ENCODE measurements at places on chromosomes 1 and 21.

DNA sequence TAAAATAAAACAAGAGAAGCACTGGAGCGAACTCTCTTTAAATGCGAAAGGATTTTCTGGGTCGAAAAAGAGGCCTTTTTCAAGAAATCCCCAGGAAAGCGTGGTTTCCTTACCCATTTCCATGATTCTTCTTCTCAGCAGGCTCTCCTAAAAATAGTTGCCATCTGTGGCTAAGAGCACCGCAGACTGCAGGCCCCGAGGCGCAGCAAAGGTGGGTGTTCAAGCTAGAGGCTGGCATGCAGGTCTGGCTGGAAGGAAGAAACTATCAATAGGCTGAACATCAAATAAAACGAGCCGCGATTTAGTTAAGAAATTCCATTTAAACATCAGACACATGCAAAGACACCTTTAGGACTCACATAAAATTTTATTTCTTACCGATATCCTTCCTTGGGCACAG is 135.1 kb downstream of the ADAMTS1 start:
- no peak for DNase-seq

- no peak for DNase-seq
These were observed 53.6 kb upstream of the A3GALT2 start for GRCh38 chr1:33374336-33375105.

DNA sequence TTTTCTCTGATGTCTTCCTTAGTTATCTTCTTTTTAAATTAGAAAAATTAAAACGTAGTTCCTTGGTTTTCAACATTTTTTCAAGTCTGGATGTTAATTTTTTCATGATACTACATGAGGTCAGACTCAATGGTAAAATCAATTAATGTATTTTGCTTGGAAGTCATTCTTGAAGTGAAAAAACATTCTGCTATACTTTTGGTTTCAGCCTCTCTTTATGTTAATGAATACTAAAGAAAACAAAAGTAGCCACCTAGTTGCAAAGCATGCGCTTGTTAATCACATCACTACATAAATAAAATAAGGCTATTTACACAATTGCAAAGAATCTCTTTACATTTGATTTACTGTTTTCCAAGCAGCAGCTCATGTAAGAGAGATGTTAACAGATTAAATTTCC is 170.4 kb downstream of the LIPI start:
- DNase-seq: no peak

DNA sequence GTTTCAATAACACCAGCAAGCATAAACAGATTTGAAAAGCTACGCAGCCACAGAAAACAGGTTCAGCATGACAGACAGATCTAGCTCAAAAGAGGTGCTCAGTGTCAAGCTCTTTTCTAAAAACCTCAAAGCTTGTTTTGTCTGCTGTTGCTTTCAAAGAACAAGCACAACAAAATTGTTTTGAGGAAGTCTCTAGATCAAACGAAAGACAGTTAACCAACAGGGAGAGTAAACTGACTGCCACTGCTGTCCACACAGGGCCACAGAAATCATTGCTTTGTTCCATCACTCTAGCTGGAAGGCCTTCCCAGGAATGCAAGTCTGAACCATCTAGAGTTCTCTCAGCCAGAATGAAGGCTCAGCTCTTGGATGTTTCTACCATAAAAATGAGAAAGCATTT is 12.8 kb downstream of the APP start:
- no peak for DNase-seq

DNA sequence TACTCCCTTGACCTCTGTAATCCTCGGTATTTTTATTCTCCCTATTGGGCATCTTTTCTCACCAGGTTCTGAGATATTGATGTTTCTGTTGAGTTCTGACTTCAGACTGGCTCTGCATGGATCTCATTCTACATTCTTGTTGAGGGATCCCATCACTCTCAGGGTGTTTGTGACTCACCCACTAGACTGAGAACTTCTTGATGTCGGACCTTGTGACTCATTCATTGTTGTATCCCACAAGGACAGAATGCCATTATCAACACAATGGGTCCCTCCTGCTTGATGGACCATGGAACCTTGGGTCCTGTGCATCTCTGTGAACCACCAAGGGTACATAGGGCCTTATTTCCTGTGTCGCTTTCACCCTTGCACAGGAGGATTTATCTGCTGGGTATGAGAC is 174.1 kb downstream of the PBX1 start:
- no peak for DNase-seq

DNA sequence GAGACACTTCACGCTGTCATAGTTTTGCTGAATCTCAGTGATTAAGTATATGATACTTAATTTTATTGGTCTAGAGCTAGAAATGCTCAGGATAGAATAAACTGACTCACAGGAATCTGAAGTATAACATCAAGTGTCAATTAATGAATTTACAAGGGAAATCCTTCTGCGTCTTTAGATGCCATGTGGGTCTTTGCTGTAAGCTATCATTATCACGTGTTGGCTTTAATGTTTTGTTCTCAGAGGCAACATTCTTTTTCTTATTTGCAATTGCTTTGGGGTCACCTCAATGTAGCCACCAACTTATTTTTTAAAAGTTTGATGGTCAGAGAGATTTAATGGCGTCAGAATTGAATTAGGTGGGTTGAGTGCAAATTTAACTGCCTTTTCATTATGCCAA is 680.1 kb upstream of the PTBP2 start:
- DNase-seq: no peak

GRCh38 chr21:35563885-35564451 is 496.4 kb downstream of the SETD4 start:
- no peak for DNase-seq

DNA sequence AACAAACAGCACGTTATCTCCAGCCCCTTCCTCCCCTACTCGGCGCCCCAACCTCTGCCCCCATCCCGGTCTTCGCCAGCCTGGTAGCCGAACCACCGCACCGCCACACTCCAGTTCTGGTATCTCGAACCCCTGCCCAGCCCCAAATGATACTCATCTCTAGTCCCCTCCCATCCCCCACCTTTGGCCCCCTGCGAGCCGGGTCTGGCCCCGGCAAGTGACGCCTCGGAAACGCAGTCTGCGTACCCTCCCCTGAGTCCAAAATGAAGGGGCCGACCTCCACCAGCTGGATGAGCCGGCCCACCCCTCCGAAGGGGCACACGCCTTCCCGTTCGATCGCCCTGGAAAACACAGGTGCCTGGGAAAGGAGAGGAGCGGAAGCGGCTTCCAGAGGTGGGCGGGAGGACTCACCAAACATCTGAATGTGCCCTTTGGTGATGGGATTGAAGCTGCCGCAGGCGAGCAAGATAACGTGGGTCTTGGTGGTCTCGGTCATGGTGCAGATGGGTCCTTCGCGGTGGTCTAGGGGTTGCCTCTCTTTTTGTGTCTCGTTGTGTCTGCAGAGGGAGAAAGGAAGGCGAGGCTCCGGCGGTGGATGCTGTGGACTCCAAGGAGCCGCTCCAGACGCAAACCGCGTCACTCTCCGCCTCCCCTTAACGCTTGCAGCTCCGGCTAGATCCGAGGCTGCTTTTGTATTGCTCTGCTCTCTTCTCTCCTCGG is at the start of gene NMNAT2:
Gene NMNAT2, minus strand, starts transcription at position 609 of the 720 bp plus-strand sequence. Its CDS starts 113 bp downstream, at position 496.
- no peak for DNase-seq

GRCh38 chr1:183339556-183340167 is 78.5 kb downstream of the NMNAT2 start:
- no peak for DNase-seq

DNA sequence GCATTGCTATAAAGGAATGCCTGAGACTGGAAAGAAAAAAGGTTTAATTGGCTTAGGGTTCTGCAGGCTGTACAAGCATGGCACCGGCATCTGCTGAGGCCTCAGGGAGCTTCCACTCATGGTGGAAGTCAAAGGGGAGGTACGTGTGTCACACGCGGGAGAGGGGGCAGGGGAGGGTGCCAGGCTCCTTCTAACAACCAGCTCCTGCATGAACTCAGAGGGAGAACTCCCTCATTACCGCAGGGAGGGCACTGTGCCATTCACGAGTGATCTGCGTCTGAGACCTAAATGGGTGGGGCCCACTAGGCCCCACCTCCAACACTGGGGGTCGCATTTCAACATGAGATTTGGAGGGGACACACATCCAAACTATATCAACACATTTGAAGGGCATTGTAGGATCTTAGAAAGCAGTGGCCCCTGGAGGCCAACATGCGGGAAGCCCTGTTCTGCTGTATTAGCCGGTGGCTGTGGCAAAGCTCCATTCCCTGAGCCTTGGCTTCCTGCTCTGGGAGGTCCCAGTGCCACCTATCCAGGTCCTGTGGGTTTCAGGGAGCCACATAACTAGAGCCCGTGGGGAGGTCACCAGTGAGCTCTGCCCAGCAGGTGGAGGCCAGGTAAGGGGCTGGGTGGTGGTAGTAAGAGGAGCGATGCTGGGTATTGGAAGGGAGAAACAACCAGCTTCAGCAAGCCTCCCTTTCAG is 10.0 kb downstream of the WNT3A start:
- no peak for DNase-seq

GRCh38 chr1:220533504-220534109 is 5.7 kb downstream of the MARK1 start:
- no peak for DNase-seq

DNA sequence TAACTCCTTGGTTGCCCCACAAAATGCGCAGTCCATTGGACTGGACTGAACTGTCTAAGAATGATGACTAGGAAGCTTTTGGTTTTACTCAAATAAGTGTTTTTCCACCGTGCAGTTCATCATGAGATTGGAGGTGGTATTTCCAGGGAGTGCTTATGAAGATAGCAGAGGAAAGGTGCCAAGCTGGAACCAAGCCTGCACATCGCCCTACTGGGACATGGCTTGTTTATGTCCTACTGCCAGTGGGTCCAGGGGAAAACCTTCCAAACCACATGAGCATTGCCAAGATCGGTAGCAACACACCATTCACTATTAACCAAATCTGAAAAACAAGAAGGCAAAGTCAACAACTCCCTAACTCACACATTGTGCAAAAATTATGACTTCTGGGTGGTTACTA is 54.7 kb upstream of the DSCAM start:
- DNase-seq: no peak

GRCh38 chr1:216425577-216425976 is 2.3 kb upstream of the USH2A start:
- no peak for DNase-seq

DNA sequence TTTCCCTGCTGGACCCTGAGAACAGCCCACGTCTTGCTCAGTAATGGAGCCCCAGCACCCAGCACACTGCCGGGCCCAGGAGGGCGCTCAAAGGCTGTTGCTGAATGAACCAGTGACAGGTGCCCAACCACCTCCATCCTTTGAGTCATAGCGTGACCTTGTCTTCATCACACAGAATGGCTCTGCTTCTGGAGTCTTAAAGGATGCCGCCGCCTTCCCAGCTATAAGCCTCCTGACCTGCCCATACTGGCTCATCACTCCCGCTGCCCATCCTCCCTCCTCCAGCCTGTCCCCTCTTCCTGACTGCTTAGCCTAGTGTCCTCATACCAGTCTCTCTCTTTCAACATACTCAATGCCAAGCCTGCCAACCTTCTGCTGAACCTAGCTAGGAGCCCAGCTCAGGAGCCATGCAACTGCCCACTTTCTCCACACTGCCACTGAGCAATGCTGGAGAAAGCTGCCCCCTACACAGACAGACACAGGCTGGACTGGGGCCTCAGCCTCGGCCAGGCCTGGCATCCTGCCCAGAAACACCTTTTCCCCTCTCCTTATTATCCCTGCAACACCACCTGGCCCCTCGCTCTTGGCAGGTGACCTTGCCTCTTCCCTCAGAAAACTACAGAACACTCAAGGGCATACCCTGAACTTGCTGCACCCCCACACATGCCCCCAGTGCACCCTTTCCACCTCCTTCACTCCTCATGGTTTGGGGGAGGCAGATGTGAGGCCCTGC is 14.1 kb downstream of the TTC39A start:
- DNase-seq: no peak

DNA sequence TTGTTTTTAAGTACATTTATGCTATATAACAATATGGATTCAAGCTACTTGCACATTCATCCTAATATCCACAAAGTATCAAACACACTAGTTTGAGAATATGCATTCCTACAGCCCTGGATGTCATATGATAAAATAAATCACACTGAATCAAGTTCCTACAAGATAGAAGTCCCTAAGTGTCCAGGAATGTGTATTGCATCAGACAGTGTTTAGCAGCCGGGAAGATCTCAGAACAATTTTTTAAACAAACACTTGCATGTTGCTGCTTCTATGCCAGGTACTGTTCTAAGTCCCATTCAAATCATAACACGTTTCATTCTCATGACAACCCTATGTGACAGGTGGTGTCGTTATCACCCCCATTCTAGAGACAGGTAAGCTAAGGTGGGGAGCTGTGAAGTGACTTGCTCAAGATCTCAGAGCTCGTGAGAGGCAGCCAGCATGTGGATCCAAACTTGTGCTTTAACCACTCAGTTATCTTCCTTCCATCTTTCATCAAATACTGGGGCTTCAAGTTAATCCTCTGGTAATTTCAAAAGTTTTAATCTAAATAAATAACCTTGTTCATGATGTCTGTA is 68.3 kb upstream of the KIF26B start:
- no peak for DNase-seq

GRCh38 chr1:22749919-22750684 is 39.5 kb downstream of the EPHB2 start:
- no peak for DNase-seq

DNA sequence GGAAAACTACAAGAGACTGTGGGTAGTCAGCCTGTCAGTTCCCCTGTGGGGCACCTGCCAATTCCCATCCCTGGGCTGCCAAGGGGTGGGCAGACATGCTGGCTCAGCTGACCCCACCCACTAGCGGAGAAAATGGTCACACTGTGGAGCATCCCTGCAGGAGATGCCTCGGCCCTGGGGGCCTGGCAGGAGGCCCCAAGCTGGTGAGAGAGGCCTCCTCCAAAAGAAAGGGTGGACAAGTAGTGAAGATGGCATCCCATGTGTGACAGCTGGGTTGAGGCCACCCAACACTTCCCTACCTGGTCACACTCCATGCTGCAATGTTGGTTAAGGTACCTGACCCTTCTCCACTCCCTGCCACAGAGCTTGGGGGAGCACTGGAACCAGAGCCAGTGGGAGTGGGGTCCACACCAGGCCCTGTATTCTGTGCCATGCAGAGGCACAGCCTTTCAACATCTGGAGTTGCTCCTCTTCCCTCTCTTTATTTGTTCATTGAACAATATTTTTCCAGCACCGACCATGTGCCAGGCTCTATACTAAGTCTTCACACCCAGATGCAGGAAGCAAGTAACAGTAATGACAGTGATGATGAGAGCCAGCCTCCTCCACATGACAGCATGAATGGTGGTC is 59.5 kb downstream of the KLHDC7A start:
- DNase-seq: no peak

- DNase-seq: no peak
These were observed 5.2 kb upstream of the LRRC53 start for GRCh38 chr1:74517599-74518051.

GRCh38 chr21:17612023-17612564 is 607 bp downstream of the BTG3 start:
- DNase-seq: peak; percentile 6

GRCh38 chr21:34094949-34095348 is 21.6 kb downstream of the MRPS6 start:
- DNase-seq: no peak

DNA sequence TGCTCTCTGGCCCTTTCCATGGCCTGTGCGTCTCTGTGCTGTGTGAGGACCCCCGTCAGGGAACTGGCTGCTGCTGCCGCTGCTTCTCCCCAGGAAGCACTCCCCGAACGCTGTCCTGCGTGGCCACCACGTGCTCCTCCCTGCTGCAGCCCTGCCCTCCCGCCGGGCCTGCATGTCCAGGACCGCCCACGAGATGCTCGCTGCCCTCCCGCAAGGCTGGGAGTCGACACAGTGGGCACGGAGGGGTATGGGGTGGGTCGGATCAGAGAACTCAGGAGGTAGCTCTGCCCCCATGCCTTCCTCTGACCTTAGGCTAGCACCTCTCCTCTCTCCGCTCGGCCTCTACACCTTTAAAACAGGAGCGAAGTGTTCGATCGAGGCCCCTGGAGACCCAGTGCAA is 171.9 kb upstream of the AJAP1 start:
- no peak for DNase-seq
